Tibial artery (tissue), 4 donors: ENCODE measurements at places on chromosomes 12 and 14.

GRCh38 chr14:89349171-89350008 is 67.6 kb downstream of the FOXN3 start:
- no peak overlapping the region for H3K27ac ChIP-seq
- peaks cover 30% of the 10 kb centered on the region for H3K4me1 ChIP-seq
- H3K27me3 ChIP-seq, result no peaks in the 10 kb centered on the region

DNA sequence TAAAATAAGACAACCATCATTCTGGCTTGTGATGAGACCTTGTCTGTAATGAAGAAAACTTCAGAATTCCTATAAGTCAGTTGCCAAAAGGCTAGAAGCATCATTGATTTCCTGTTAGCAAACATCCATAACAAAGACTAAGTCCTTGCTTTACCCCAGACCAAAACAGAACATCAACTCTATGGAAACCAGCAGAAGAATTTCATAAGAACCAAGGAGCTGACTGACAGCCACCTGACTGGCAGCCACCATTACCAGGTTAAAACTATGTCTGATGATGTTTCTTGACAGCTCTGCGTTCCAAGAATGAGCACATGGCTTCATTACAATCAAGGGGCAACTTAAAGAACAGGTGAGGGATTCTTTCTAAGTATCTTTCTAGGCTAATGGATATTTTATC is 29.3 kb downstream of the HECTD4 start:
- no peaks in the 10 kb centered on the region for H3K36me3 ChIP-seq
- no peak for DNase-seq
- H3K4me1 ChIP-seq, result no peaks in the 10 kb centered on the region

DNA sequence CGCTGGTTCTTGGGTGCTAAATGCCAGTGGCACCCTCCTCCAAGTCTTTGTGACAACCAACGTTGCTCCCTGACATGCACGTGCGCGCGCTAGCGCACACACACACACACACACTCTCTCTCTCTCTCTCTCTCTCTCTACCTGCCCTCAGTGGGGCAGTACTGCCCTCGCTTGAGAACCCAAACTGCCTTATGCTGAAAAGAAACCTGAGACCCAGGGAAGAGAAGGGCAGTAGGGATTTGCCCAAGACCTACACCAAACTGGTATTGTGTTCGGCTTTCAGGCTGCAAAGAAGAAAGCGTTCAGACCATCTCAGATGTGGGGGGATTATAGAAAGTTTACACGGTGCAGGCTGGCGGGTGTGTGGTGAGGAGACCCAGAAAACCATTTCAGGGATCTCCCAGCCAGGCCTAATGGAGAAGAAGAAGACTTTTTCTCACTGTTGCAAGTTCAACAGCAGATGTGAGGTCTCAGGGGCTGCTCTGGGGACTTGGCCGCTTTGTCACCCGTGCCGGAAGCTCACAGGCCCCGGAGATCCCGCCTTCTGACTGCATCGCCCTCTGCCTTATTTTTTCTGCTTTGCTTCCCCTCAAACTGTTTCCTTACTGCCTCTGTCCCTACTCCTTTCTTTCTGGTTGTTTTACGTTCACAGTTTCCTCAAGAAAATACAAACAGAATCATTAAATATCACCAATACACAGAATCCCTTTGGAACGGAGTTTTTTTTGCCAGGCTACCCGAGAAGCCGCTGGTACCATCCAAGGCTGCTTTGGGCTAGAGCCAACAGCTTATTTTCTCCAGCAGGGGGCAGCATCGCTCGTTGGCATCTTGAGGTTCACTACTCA is 82.4 kb downstream of the PPM1A start:
- no peaks in the 10 kb centered on the region for H3K36me3 ChIP-seq
- DNase-seq, result no peak
- H3K4me1 ChIP-seq, result no peaks in the 10 kb centered on the region
- H3K4me3 ChIP-seq, result peak overlapping the region; percentile 42
- H3K27ac ChIP-seq, result no peak overlapping the region
- no peaks in the 10 kb centered on the region for H3K27me3 ChIP-seq

- no peak for DNase-seq
- no peaks in the 10 kb centered on the region for H3K27me3 ChIP-seq
- no peak overlapping the region for H3K27ac ChIP-seq
- no peak overlapping the region for H3K4me3 ChIP-seq
These were observed 47.2 kb downstream of the RALGAPA1 start for GRCh38 chr14:35761922-35762321.

- H3K36me3 ChIP-seq, result no peaks in the 10 kb centered on the region
- no peak overlapping the region for H3K4me3 ChIP-seq
These were observed 22.9 kb downstream of the RTN1 start for GRCh38 chr14:59847711-59848110.

GRCh38 chr14:62071039-62071438 is 308.8 kb downstream of the SNAPC1 start:
- no peaks in the 10 kb centered on the region for H3K4me1 ChIP-seq
- no peaks in the 10 kb centered on the region for H3K36me3 ChIP-seq
- no peaks in the 10 kb centered on the region for H3K27me3 ChIP-seq
- H3K27ac ChIP-seq, result no peak overlapping the region

DNA sequence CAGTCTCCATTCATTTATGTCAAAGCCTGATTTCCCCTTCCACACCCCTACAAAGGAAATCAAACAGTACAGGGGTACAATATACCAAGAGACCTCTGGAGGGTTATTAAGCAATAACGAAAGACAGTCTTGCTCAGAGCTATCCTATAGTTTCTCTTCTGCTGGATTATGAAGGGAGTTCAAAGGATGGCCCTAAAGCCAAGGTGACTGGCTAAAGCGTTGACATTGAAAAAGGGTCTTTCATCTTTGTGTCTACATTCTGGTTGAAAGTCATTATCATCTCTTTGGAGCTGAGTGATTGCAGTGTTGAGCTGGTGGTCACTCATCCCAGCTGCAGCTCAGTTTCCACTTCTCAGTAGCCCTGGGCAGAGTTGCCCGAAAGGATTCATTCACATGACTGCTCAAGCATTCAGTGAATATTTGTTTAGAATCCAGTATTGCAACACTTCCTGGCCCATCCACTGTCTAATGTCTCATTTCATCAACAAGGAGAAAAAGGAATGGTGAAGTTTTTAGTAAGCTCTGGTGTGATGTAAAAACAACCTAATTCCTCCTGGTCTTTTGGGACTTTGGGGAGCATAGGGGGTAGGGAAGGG is 19.2 kb upstream of the TBX5 start:
- H3K36me3 ChIP-seq, result no peaks in the 10 kb centered on the region
- no peak overlapping the region for H3K27ac ChIP-seq
- no peaks in the 10 kb centered on the region for H3K27me3 ChIP-seq
- no peak overlapping the region for H3K4me3 ChIP-seq
- no peak for DNase-seq

GRCh38 chr14:74942181-74942580 is 13.2 kb downstream of the PGF start:
- no peaks in the 10 kb centered on the region for H3K4me1 ChIP-seq
- peak overlapping the region; percentile 81 for H3K27ac ChIP-seq
- H3K27me3 ChIP-seq, result no peaks in the 10 kb centered on the region
- peaks cover 18% of the 10 kb centered on the region for H3K36me3 ChIP-seq
- DNase-seq, result no peak

GRCh38 chr12:62839869-62840660 is 94.9 kb downstream of the PPM1H start:
- DNase-seq, result no peak
- H3K4me3 ChIP-seq, result no peak overlapping the region
- no peaks in the 10 kb centered on the region for H3K4me1 ChIP-seq
- H3K36me3 ChIP-seq, result no peaks in the 10 kb centered on the region
- no peak overlapping the region for H3K27ac ChIP-seq
- H3K27me3 ChIP-seq, result no peaks in the 10 kb centered on the region

- H3K4me3 ChIP-seq, result no peak overlapping the region
- H3K4me1 ChIP-seq, result no peaks in the 10 kb centered on the region
- no peak for DNase-seq
- H3K27ac ChIP-seq, result no peak overlapping the region
- H3K27me3 ChIP-seq, result no peaks in the 10 kb centered on the region
These were observed 100.2 kb downstream of the B4GALNT3 start for GRCh38 chr12:559906-560455.

GRCh38 chr12:46214668-46215436 is 54.0 kb downstream of the SLC38A1 start:
- H3K36me3 ChIP-seq, result no peaks in the 10 kb centered on the region
- peak overlapping the region; percentile 4 for H3K27ac ChIP-seq
- no peak for DNase-seq
- H3K4me3 ChIP-seq, result no peak overlapping the region
- peaks cover 52% of the 10 kb centered on the region for H3K4me1 ChIP-seq
- no peaks in the 10 kb centered on the region for H3K27me3 ChIP-seq

DNA sequence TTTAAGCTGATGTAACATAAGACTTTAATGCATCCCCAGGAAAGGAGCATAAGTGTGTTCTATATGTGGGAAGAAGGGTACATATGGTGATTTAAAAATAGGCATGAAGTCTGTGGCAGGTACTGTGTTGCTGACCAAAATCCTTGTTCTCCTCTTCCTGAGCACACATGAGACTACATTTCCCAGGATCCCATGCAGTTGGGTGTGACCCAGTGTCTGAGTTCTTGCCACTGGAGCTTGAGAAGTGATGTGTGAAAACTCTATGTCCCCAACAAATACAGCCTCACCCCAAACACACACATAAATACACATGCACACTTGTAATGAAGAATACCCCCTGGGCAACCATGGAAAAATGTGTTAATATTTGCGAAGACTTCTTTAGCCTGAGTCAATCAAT is 8.5 kb upstream of the SMIM10L1 start:
- H3K36me3 ChIP-seq, result no peaks in the 10 kb centered on the region
- no peak overlapping the region for H3K4me3 ChIP-seq
- H3K27ac ChIP-seq, result no peak overlapping the region
- no peaks in the 10 kb centered on the region for H3K27me3 ChIP-seq
- no peak for DNase-seq

- no peak for DNase-seq
- no peak overlapping the region for H3K27ac ChIP-seq
- no peaks in the 10 kb centered on the region for H3K4me1 ChIP-seq
- H3K27me3 ChIP-seq, result no peaks in the 10 kb centered on the region
- H3K4me3 ChIP-seq, result no peak overlapping the region
- no peaks in the 10 kb centered on the region for H3K36me3 ChIP-seq
These were observed 397.5 kb upstream of the GARIN6 start for GRCh38 chr12:99250091-99250490.

DNA sequence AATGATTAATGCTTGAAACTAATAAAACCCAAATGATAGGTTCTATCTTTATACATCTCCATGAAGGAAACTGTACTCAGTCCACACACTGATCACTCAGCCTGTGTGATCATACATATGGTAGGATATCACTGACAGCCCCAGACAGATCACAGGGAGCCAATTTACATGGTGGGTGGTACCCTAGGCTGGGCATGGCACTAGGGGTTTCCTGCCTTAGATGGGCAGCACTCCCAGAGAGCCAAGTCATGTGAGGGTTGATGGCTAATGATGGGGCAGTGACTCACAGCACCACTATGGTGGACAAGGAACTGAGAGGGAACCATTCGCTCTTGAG is 89.6 kb upstream of the PTPRR start:
- peaks cover 15% of the 10 kb centered on the region for H3K4me1 ChIP-seq
- H3K27ac ChIP-seq, result no peak overlapping the region
- no peaks in the 10 kb centered on the region for H3K36me3 ChIP-seq
- DNase-seq, result no peak

DNA sequence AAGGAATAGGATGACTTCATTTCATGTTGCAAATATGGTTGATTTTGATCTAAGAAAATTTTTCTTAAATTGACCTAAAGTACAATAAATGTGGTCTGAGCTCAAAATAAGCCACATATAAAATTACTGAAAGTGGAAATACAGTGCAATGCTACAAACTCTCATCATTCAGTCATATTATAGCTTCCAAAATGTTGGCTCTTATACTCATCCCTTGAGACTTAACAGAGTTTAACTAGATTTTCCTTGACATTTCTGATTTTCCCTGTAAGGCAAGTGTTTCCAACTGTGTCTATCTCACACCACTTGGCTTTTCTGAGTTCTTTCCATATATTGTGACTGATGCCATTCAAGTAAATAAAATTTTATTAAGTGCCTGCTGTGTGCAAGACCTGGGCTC is 123.7 kb upstream of the NTF3 start:
- H3K4me1 ChIP-seq, result peaks cover 40% of the 10 kb centered on the region
- no peak overlapping the region for H3K27ac ChIP-seq
- no peaks in the 10 kb centered on the region for H3K36me3 ChIP-seq

DNA sequence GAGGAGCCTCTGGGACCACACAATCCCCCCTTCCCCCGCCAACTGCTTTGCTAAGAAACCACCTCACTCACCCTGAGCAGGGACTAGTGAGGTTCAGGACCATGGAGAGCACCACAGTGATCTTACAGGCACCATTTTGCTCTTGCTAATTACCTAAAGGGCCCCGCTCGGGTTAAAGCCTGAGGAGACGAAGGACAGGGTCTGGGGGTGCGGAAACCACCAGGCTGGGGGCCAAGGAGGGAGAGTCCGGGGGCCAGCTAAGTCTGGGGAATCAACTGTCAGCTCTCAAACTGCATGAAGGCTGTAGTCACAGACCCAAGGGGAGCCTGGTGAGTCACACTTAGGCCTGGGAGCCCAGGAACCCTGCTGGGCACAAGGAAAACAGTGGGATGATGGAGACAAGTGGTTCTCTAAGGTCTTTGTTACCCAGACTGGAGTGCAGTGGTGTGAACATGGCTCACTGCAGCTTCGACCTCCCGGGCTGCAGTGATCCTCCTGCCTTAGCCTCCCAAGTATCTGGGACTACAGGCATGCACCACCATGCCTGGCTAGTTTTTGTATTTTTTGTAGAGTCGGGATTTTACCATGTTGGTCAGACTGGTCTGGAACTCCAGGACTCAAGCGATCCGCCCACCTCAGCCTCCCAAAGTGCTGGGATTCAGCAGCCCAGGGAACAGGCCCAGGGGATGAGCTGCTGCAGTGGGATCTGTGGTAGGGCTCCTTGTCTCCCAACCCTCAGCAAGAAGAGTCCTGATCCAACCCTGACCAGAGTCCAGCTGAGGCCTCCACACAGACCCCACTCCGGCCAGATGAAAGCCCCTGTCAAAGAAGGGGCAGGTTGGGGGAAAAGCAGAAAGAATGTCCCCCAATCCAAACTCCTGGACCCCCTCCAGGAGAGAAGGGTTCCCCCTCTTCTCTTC is 98.8 kb downstream of the CALM1 start:
- H3K4me1 ChIP-seq, result no peaks in the 10 kb centered on the region
- H3K27ac ChIP-seq, result no peak overlapping the region
- H3K27me3 ChIP-seq, result no peaks in the 10 kb centered on the region
- no peak overlapping the region for H3K4me3 ChIP-seq

- no peaks in the 10 kb centered on the region for H3K27me3 ChIP-seq
- no peaks in the 10 kb centered on the region for H3K36me3 ChIP-seq
- H3K27ac ChIP-seq, result no peak overlapping the region
- DNase-seq, result no peak
- no peaks in the 10 kb centered on the region for H3K4me1 ChIP-seq
These were observed 43.8 kb upstream of the ZDHHC17 start for GRCh38 chr12:76720068-76720467.

DNA sequence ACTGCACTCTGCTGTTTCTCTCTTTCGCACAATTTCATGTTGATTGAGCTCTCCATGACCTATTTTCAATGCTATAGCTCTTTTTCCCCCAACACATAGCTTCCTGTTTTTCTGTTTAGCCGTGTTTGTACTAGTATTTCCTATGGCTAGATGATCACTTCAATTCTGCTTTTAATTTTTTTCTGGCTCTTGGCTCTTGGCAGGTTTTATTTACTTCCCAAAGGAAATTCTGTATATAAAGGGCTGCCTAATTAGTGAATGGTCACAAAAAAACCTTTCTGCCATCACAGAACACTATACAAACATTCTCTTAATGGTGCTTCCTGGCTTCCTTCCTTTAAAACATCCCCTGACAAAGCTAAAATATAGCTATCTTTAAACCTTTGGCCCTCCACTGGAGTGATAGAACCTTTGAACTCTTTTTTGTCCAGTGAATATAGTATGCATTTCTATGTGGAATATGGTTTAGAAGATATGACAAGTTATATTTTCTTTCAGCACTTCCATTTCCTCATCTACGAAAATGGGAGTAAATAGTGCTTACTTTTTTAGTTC is 88.2 kb downstream of the RASSF9 start:
- H3K27me3 ChIP-seq, result no peaks in the 10 kb centered on the region
- no peak overlapping the region for H3K27ac ChIP-seq
